ENCODE measurements at places on chromosomes 7 and 10.

GRCh38 chr10:84587789-84588188 is 259.4 kb downstream of the CCSER2 start:
- DNase-seq = no peak

DNA sequence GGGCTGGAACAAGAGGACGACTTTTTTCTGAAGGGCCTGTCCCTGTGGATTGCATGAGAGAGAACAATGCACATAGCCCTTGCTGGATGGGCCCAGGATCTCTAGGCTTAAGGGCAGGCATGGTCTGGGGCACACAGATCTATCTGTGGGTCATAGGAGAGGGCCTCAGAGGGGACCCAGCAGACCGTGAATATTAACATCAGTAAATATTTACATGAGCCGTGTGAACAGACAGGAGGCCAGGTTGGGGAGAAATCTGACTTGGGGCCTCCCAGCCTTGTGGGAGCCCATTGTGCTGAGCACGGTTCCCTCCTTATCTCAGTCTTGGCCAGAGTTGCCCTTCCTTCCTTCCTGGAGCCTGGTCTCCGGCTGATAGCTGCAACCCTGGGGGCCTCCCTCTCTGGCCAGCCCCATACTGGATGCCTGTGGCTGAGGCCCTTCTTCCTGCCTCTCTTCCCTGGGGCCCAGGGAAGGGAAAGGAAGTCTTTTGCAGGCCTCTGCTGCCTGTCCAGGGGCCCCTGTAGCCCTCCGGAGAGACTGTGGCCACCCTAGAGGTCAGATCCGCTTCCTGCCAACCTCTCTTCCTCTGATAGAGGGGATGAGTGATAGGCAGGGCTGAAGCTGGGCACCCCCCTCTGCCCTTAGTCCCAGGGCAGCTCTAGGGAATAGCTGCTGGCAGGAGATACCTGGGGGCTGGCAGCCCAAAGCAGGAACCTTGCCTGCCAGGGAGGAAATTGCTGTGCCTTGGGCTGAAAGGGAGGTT is 44.5 kb upstream of the TRIM8 start:
- DNase-seq = peak; percentile 78

GRCh38 chr7:22338877-22339276 is 18.1 kb downstream of the RAPGEF5 start:
- no peak for DNase-seq

- DNase-seq = no peak
These were observed 458.5 kb downstream of the TFEC start for GRCh38 chr7:115572111-115572510.

- no peak for DNase-seq
These were observed 37.8 kb downstream of the DKK1 start for GRCh38 chr10:52351914-52352330.

DNA sequence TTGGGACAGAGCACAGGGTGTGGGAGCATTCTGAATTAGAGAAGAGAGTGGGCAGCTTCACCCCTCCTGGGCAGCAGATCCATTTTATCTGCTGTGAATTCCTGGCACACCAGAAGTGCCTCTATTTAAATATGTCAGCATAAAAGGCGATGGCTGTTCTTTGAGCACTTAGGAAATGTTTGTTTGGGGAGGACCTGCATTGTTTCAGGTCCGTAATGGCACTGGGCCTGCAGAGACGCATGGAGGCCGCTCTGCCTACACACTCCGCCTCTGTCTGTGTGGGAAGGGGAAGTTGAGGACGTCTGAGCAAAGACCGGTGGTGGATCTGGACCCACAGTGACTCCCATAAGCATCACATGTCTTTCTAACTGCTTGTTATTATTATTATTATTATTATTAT is 253.2 kb downstream of the CAMK1D start:
- DNase-seq = no peak

DNA sequence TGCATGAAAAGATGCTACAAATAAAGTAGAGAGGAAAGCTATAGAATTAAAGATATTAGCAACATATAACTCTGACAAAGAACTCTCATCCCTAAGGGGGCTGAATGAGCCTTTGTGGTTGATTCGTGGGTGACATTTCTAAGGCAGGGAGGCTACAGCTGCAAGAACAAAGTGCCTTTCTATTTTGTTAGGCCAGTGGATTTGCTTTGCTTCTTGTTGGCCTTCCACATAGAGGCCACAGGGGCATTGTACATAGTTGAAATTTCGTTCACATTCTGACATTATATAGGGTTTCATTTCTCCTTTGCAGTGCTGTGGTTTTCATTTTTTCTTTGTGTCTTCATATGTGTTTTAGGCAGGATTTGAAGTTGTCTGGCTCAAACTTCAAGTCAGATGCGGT is 819.2 kb upstream of the C7orf33 start:
- no peak for DNase-seq

- peak; percentile 73 for DNase-seq
These were observed 279.6 kb upstream of the PITRM1 start for GRCh38 chr10:3452173-3452626.

GRCh38 chr7:54153462-54153861 is 388.7 kb upstream of the VSTM2A start:
- no peak for DNase-seq

DNA sequence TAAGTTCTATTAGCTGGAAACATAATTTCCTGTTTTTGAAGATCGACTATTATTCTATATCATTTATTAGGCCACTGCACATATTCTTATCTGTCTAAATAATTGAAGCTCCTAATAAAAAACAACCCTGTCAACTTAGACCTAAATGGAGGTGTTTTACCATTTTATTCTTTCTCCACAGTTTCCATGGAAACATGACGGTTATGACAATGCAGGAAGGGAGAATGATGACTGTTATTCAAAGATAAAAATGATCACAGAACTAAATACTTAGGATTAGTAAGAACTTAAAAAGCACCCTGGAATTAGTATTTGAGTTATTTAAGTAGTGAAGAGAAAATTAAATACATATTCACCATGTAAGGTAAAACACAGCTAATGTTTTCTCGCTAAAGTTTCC is 119.9 kb upstream of the DKK1 start:
- DNase-seq = no peak

GRCh38 chr10:101080933-101081931 is 19.4 kb downstream of the KAZALD1 start:
- DNase-seq = peak; percentile 86

DNA sequence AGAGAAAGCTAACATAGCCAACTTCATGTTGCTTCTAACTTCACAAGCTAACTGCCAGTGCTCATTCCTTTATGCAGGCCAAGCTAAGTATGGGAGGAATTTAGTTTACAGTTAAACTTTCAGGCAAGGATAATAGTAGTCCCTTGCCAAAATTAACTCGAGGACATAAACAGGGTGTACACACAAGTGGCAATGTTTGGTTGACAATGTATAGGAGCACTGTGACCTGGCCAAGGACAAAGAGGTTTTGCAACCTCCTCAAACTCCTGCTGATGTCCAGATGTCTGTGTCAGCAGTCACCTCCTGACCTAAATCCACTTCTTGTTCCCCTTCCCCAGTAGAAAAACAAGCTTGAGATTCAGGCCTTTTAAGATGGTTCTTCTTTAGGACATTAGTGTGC is 494.6 kb upstream of the KLF6 start:
- DNase-seq = peak; percentile 76

GRCh38 chr7:147418966-147419365 is 1171.6 kb upstream of the C7orf33 start:
- no peak for DNase-seq
